ENCODE measurements at places on chromosomes 7 and 10. TPM values are rescaled to one million over a fixed set of nuclear protein-coding genes. Genes with fewer than 3 reads are reported as not detected.

The HOXA10 gene
- 12.6 TPM for total RNA-seq

The YAE1 gene
- 32.4 TPM for total RNA-seq

The OR2A1 gene
- total RNA-seq: not detected

The TCERG1L gene
- not detected for total RNA-seq
